Fibroblast of lung (primary cell): ENCODE measurements at places on chromosomes 4 and X. TPM values are rescaled to one million over a fixed set of nuclear protein-coding genes. Genes with fewer than 3 reads are reported as not detected.

Gene CCKAR
- total RNA-seq: under 0.01 and 0.83 TPM in 2 replicates

Gene HTR2C
- total RNA-seq: not detected in 2 replicates

Gene MAGEH1
- 16.5 and 21.8 TPM in 2 replicates for total RNA-seq

Gene ZFX
- 41.1 and 61.9 TPM in 2 replicates for total RNA-seq

- no peaks in the 10 kb centered on the region for H3K4me1 ChIP-seq
- H3K27ac ChIP-seq: no peak overlapping the region
- H3K4me3 ChIP-seq: no peak overlapping the region
- no peaks in the 10 kb centered on the region for H3K36me3 ChIP-seq
Observed at GRCh38 chr4:10013722-10014121, 7.6 kb downstream of the SLC2A9 start.

DNA sequence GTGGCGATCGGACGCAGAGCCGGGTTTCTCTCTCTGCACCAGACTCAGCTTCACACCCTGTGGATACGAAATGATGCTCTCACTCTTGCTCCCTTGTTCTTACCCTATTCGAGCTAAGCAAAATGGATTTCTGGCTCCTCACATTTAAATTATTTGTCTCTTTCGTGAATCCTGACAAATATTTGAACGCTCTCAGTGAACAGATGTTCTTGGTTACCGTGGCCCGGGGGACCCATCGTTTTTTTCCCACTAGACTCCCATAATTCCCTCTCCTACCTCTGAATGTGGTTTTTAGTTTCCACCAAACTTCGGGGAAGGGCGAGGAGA lies 630 bp downstream of the SMARCA5 start:
- peaks cover 2% of the 10 kb centered on the region for H3K36me3 ChIP-seq
- H3K27me3 ChIP-seq: no peaks in the 10 kb centered on the region
- peak overlapping the region; percentile 60 for H3K4me3 ChIP-seq
- peaks cover 2% of the 10 kb centered on the region for H3K4me1 ChIP-seq
- peak overlapping the region; percentile 98 for H3K27ac ChIP-seq

DNA sequence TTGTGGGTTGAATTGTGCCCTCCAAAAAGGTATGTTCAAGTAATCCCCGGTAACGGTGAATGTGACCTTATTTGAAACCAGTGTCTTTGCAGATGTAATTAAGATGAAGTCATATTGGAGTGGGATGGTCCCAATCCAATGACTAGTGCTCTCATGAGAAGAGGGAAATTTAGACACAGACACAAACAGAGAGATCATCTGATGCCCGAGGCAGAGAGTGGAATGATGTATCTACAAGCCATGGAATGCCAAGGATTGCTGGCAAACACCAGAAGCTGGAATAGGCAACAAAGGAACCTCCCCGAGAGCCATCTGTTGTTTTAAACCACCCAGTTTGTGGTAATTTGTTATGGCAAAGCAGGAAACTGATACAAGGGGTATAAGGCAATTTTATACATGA lies 35.1 kb downstream of the RPS6KA3 start:
- no peak overlapping the region for H3K4me3 ChIP-seq
- H3K4me1 ChIP-seq: no peaks in the 10 kb centered on the region
- H3K27me3 ChIP-seq: no peaks in the 10 kb centered on the region
- H3K36me3 ChIP-seq: no peaks in the 10 kb centered on the region

DNA sequence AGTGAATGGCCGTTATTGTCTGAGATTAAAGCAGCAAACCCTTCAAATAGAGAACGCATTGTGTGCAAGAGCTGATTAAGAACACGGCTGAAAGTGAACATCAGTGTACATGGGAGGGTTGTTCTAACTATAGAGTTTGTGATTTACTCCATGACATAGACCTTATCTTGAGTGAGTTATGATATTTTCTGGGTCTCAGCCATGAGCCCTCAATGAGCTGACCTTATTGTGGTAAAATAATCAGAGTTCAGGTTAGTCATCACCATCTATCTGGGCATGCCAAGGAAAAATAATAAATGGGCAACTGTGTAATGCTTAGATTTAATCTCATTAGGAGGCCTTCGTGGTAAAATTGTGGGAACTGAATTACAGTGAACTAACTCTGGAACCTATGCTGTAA lies 33.2 kb upstream of the CLDN24 start:
- DNase-seq: peak; percentile 94
- no peaks in the 10 kb centered on the region for H3K27me3 ChIP-seq
- H3K4me3 ChIP-seq: no peak overlapping the region
- peaks cover 16% of the 10 kb centered on the region for H3K4me1 ChIP-seq

DNA sequence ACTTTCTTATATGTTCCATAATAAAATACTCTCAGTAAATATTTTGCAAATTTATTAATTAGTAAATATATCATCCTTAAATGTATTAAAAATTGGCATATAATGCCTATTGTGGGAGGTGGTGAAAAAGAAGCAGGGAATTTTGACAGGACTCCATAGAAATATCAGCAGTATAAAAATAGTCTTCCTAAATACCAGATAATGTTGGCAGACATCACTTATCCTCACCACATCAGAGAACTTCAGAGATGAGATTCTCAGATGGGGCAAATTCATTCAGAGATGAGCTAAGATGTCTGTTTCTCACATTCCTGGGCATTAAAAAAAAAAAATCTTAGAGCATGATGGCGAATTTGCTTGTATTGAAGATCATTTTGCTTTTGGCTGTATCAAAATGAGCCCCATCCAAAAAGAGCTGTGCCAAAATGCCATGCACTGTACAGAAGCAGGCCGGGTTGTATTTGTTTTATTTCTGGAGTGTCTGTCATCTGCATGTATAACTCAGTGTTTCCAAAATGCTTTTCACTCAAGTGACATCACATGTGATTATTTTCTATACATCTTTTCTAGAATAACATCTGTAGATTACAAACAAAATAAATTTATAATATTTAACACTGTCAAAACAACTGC lies 41.7 kb downstream of the ATP8A1 start:
- H3K4me3 ChIP-seq: no peak overlapping the region
- no peak for DNase-seq
- no peaks in the 10 kb centered on the region for H3K4me1 ChIP-seq
- H3K27ac ChIP-seq: no peak overlapping the region

DNA sequence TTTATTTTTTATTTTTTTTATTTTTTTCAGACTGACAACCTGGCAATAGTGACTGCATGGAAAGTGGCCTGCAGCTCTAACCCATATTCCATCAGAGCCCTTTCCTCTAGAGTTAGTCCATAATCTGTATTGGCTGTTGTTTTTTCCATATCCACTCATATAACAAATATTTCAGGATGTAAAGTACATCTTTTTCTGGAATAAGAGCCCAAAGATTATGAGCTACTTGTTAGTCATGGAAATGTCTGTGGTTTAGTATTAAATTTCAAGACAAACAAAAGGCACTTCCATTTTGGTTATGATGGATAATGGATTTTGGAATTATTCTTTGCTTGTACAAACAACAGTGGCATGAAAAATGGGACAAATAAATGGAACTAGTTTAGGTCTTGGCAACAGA lies 296.0 kb upstream of the HS3ST1 start:
- no peak overlapping the region for H3K27ac ChIP-seq
- DNase-seq: peak; percentile 84
- no peaks in the 10 kb centered on the region for H3K4me1 ChIP-seq
- no peak overlapping the region for H3K4me3 ChIP-seq
- no peaks in the 10 kb centered on the region for H3K27me3 ChIP-seq
- no peaks in the 10 kb centered on the region for H3K36me3 ChIP-seq

DNA sequence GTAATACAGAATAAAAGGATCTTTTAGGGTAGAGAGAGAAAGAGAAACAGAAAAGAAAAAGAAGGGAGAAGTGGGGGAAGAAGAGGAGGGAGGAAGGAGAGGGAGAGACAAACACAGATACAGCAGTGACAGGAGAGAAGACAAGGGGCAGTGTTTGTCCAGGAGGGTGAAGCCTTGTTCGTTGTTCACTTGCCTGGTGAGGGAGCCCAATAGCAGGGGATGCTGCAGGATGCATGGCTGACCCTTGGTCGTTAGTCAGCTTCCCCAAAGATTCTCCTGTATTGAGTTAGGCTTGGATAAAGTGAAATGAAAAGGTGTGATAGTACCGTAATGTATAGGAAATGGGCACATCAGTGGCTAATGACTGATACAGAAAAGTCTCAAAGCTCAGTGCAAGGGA lies 403.7 kb downstream of the IL15 start:
- H3K27me3 ChIP-seq: no peaks in the 10 kb centered on the region
- H3K4me1 ChIP-seq: no peaks in the 10 kb centered on the region
- H3K4me3 ChIP-seq: no peak overlapping the region
- H3K27ac ChIP-seq: no peak overlapping the region

GRCh38 chr4:188841523-188841922 lies 702.3 kb downstream of the TRIML1 start:
- no peaks in the 10 kb centered on the region for H3K27me3 ChIP-seq
- no peak overlapping the region for H3K27ac ChIP-seq
- no peaks in the 10 kb centered on the region for H3K4me1 ChIP-seq
- H3K36me3 ChIP-seq: no peaks in the 10 kb centered on the region
- H3K4me3 ChIP-seq: no peak overlapping the region
